ENCODE measurements at places on chromosomes 7 and 10.

GRCh38 chr10:104907521-104907920, 266.4 kb downstream of the SORCS3 start:
- no peak for DNase-seq

DNA sequence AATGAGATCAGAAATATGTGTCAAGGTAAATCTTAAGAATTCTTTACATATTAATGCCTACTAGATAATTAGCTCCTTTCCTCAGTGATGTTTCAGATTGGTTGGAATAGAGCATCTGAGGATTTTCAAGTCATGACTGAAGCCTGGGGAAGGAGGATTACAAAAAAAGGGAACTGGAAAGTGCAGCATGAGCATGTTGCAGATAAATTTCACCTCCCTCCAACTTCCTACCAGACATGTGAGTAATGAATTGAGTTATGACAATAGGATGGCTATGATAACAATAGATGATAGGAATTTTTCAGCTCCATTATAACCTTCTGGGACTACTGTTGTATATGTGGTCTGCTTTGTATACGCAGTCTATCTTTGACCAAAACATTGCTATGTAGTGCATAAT, 104.2 kb upstream of the RAB18 start:
- no peak for DNase-seq

GRCh38 chr10:10421071-10421470, 596.6 kb upstream of the CELF2 start:
- DNase-seq = no peak

GRCh38 chr10:12687996-12688395, 313.5 kb downstream of the CCDC3 start:
- no peak for DNase-seq

DNA sequence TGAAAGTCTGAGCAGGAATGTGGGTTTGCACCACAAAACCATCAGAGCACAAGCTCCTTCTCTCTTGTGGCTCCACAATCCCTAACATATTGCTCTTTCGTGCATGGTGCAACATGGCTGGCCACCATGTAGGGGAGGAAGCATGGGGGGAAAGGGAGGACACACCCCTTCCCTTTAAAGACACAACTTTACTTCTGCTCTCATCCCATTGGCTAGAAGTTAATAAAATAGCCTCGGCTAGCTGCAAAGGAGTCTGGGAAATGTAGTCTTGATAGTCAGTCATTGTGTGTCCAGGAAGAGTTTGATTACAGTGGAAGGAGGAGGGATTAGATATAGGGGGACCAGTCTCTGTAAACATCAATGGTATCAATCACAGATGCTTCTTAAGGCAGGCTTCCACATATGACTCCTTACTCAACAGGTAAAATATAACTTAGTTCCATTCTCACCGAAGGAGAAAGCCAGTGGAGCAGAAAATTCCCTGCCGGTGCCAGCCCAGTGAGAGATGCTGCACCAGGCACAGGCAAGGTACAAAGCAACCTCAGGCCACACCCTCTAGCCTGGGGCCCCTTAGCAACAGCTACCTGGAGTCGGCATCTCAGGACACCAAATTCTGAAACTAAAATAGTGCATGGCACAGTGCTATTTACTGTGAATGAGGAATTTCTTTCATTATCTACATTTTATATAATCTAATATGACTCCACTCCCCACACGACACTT, 124.7 kb upstream of the CTBP2 start:
- DNase-seq = no peak

DNA sequence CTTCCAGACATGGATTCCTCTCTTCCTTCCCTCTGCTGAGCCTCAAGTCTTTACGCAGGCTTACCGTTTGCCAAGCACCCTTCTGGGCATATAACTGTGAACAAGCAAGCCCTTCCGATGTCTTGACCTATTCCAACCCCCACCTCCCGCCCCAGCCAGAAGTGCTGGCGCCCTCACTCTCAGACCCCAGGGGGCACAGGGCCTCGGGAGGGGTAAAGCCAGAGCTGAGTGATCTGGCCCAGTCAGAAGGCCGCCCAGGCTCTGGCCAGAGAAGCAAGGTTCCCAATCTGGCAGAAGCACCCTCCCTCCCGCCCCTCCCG, 1.2 kb downstream of the PRRT4 start:
- no peak for DNase-seq
